Natural killer cell (primary cell): ENCODE measurements at places on chromosomes 3 and 15. TPM values are rescaled to one million over a fixed set of nuclear protein-coding genes. Genes with fewer than 3 reads are reported as not detected.

DNA sequence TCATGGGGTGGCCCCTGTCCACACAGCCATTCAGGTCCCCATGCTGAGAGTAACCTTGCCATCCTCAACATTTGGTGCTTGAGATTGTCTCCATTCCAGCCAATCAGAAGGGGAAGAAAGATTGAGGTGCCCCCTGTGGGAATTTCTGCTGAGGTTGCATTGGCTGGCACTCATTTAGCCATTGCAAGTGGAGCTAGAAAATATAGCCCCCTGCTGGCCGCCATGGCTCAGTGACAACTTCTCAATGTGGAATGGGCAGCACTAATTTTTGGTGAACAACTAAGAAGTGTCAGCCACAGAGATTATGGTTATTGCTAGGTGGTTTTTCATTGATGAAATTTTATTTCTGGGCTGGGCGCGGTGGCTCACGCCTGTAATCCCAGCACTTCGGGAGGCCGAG is 22.0 kb downstream of the COL6A6 start:
- H3K4me3 ChIP-seq, result no peak overlapping the region
- DNase-seq, result peak; percentile 51
- no peaks in the 10 kb centered on the region for H3K36me3 ChIP-seq
- no peaks in the 10 kb centered on the region for H3K4me1 ChIP-seq
- H3K27ac ChIP-seq, result no peak overlapping the region

Gene GPR149
- not detected for total RNA-seq

Gene FOXB1
- total RNA-seq, result not detected

Gene LRRK1
- 5.5 TPM for total RNA-seq

Gene AEN
- total RNA-seq, result 26.9 TPM

Gene KBTBD13
- not detected for total RNA-seq

GRCh38 chr3:134804508-134805480 is 9.7 kb downstream of the EPHB1 start:
- no peak overlapping the region for H3K27ac ChIP-seq
- H3K4me3 ChIP-seq, result no peak overlapping the region

DNA sequence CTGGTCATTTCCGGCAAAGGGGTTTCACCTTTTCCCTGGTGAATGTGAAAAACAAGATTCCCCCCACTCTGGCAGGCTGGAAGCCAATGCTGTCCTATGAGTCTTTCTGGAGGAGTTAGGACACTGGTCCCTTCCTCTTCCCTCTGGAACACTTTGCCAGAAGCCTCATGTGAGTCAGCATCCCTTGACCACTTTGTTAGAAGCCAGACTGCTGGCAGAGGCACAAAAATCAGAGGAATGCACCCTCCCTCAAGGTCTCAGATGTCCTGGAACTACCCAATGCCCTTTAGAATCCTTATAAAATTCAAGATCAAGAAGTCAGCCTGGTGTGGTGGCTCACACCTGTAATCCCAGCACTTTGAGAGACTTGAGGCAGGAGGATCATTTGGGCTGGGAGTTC is 26.6 kb downstream of the ITGB5 start:
- no peak overlapping the region for H3K4me3 ChIP-seq
- H3K27me3 ChIP-seq, result no peaks in the 10 kb centered on the region
- H3K27ac ChIP-seq, result no peak overlapping the region
- no peak for DNase-seq
- no peaks in the 10 kb centered on the region for H3K36me3 ChIP-seq
- no peaks in the 10 kb centered on the region for H3K4me1 ChIP-seq

DNA sequence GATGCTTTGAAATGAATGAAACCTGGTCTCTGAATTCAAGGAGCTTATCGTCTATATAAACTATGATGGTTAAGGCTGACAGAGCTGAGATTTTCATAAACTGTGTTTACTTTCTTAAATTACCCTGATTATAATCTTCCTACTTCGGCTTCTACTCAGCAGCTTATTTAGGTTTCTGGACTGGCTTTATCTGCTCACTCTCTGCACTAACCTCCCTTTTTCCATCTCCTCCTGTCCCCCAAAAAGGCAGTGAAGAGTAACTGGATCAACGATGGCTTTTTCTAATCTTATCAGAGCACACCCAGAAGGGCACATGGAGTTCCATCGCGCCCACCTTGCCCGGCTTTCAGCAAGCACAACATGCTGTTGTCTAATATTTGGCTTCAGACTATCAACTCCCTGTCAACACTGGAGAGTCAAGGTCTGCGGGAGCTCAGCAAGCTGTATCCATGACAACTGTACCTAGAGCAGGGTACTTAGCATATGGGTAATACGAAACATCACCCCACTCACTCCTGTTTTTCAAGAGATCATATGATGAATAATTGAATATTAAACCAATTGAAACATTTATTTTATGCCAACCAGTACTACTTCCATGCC is 417.3 kb downstream of the GABRB3 start:
- H3K4me3 ChIP-seq, result no peak overlapping the region
- DNase-seq, result no peak
- no peak overlapping the region for H3K27ac ChIP-seq
- H3K27me3 ChIP-seq, result no peaks in the 10 kb centered on the region
- no peaks in the 10 kb centered on the region for H3K36me3 ChIP-seq
- no peaks in the 10 kb centered on the region for H3K4me1 ChIP-seq

Gene GABRA5
- not detected for total RNA-seq

DNA sequence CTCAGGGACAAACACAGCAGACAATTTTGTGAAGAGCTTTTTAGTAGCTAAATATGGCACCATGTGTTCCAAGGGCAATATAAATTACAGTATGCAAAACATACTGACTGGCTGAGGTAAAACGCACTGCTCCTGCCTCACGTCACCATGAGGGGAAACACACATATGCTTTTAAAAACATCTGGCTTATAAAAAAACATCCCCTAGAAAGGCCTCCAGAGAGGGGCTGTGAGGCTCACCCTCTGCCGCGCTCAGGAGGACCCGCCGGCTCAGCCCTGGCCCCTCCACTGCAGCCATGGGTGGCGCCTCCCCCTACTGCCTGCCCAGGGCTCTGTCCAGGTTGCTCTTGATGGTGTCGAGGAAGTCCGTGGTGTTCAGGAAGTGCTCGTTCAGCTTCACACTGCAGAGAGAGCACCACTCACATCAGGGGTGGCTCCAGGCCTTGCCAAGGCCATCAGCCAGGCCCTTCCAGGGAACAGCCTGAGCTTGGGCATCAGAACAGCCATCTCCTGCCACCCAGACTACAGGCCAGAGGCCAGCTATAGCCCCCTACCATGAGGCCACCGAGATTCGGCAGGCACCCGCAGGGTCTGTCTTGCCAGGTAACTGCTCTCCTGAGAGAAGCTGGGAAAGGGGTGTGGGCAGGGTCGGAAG is 18.2 kb downstream of the IDH2 start:
- no peaks in the 10 kb centered on the region for H3K27me3 ChIP-seq
- peaks cover 50% of the 10 kb centered on the region for H3K36me3 ChIP-seq
- DNase-seq, result no peak
- H3K4me3 ChIP-seq, result no peak overlapping the region

DNA sequence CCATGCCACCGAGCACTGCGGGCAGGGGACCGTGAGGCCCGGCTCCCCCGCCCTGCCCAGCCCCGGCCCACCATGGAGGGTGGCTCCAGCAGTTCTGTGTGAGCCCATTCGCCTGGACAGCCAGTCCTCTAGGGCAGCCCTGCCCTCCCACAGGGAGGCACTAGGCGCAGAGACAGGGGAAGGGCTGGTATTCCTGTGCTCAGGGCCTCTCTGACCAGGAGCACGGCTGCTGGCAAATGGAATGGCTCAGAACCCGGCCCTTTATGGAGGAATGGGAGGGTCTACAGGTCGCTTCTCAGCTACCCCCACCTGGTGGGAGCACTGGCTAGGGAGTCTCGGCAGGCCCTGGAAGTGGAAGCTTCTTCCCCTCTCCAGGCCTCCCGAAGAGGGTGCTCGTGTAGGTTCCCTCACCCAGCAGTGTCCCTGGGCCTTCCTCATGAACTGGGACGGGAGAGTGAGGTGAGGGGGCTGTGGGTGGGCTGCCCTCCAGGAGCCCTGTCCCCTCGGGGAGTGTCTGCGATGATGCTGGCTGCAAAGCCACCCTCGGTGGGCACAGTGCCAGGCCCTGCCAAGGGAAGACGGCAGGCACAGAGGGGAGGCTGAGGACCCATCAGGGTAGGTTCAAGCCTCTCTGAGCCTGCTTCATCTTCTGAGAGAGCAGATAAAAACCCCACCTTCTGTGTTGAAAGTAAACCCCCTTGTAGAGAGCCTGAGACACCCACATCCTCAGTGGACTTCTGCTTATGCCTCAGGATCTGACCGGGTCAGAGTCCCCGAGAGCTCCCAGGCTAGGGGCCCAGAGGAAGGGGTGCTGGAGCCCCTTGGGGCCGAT is 1.5 kb downstream of the MELTF start:
- no peaks in the 10 kb centered on the region for H3K36me3 ChIP-seq
- no peak for DNase-seq
- no peak overlapping the region for H3K4me3 ChIP-seq
- no peaks in the 10 kb centered on the region for H3K27me3 ChIP-seq

Gene HIGD2B
- total RNA-seq, result 0.88 TPM

Gene RTP1
- not detected for total RNA-seq

DNA sequence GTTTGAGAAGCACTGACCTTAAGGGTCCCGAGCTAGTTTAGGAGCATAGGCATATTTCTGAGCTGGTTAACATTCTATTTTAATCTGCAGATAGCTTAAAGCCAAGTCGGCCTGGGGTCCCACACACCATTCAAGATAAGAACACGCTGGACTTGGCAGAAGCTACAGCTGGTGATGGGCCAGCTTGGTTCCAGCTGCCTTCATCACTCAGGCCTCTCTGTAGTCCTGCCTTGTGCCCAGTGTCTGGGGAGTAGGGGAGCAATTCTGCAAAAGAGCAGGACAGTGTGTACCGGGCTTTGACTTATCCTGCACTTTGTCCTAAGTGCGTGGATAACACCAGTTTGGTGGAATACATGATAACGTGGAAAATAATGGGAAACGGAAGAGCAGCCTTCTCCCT is 164.5 kb downstream of the MEGF11 start:
- DNase-seq, result no peak
- H3K36me3 ChIP-seq, result no peaks in the 10 kb centered on the region
- no peak overlapping the region for H3K27ac ChIP-seq
- no peak overlapping the region for H3K4me3 ChIP-seq

Gene TFRC
- 78.3 TPM for total RNA-seq

DNA sequence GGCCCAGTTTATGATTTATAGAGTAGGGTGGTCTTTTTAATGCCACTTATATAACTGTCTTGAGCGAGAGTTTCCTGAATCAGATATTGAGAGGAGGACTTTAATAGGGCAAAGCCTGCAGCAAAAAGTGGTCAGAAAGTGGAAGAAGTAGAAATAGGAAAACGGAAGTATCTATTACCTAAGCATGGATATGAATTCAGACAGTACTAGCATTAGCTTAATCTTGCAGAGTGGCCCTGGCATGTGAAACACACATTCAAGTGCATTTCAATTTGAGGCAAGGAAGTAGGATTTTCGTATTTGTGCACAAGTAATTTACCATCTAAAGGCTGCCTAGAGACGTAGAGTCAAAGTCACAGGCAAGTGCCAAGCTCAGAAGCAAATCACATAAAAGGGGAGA is 622.3 kb downstream of the DIPK2A start:
- H3K27ac ChIP-seq, result no peak overlapping the region
- H3K36me3 ChIP-seq, result no peaks in the 10 kb centered on the region
- no peaks in the 10 kb centered on the region for H3K27me3 ChIP-seq
- no peaks in the 10 kb centered on the region for H3K4me1 ChIP-seq
- no peak overlapping the region for H3K4me3 ChIP-seq

DNA sequence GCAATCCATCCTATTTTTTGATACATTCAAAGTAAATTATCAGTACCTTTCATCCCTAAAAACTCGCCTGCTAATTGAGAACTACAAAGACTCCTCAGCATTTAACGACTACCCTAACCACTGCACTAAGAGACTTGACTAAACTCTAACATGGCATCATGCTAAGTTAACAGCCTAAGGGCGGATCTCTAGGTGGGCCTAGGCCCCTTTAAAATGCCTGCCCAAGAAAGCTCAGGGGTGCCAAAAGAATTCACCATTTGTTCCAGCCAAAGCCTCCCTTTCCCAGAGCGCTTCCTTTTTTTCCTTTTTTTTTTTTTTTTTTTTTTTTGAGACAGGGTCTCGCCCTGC is 568 bp upstream of the NEK4 start:
- H3K4me1 ChIP-seq, result peaks cover 15% of the 10 kb centered on the region
- peak overlapping the region; percentile 47 for H3K4me3 ChIP-seq
- DNase-seq, result no peak
- peaks cover 6% of the 10 kb centered on the region for H3K36me3 ChIP-seq

DNA sequence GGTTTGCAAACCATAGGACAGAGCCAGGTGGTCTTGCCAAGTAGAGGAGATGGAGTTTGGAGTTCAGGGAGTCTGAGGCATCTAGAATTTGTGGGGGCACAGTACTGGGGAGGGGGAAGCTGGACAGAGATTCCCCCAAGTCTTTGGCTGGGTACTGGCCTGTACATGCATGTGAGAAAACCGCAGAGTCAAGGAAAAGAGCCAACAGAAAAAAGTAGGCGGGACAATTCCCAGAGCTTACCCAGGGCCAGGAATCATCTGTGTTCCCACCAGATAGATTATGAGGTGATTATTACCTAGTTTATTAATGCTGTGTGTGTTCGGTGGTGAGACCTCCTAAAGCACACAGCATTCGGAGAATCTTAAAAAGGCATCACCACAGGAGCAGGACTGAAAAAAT is 11.3 kb downstream of the LYSMD4 start:
- H3K27me3 ChIP-seq, result no peaks in the 10 kb centered on the region
- no peaks in the 10 kb centered on the region for H3K36me3 ChIP-seq
- H3K4me1 ChIP-seq, result peaks cover 15% of the 10 kb centered on the region
- no peak for DNase-seq
- no peak overlapping the region for H3K27ac ChIP-seq
- H3K4me3 ChIP-seq, result no peak overlapping the region

- H3K4me3 ChIP-seq, result no peak overlapping the region
- peaks cover 14% of the 10 kb centered on the region for H3K4me1 ChIP-seq
- no peaks in the 10 kb centered on the region for H3K27me3 ChIP-seq
Measured at GRCh38 chr3:183818041-183818620, 7.2 kb downstream of the MAP6D1 start.

DNA sequence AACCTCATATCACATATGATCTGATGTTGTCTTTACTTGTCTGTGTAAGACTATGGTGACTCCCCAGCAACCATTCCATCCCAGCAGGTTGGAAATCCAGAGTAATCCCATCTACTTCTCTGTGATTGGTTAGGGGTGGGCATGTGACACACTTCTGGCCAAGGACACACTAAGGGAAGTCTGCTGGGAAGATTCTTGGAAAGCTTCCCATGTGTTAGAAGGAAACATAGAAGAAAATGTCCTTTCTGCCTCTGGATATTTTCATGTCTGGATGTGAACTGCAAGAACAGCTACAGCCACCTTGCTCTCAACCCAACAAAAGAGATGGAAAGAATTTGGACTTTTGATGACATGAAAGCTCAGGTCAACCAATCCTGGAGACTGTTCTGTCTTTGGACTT is 2.6 kb upstream of the UBE2Q2 start:
- H3K27me3 ChIP-seq, result no peaks in the 10 kb centered on the region
- no peak for DNase-seq
- H3K4me1 ChIP-seq, result peaks cover 38% of the 10 kb centered on the region
- no peak overlapping the region for H3K27ac ChIP-seq
- no peak overlapping the region for H3K4me3 ChIP-seq
- H3K36me3 ChIP-seq, result no peaks in the 10 kb centered on the region

GRCh38 chr15:97525809-97526208 is 434.7 kb upstream of the ARRDC4 start:
- no peak overlapping the region for H3K4me3 ChIP-seq
- H3K27me3 ChIP-seq, result no peaks in the 10 kb centered on the region
- H3K4me1 ChIP-seq, result no peaks in the 10 kb centered on the region
- H3K36me3 ChIP-seq, result no peaks in the 10 kb centered on the region
- no peak for DNase-seq
- H3K27ac ChIP-seq, result no peak overlapping the region

- no peaks in the 10 kb centered on the region for H3K27me3 ChIP-seq
- DNase-seq, result no peak
- H3K36me3 ChIP-seq, result peaks cover 20% of the 10 kb centered on the region
Measured at GRCh38 chr15:92166029-92166428, 227.7 kb upstream of the ST8SIA2 start.
